ENCODE measurements at places on chromosomes 6 and 20.

- DNase-seq, result no peak
These were observed 1.5 kb downstream of the PRRC2A start for GRCh38 chr6:31621991-31622390.

- no peak for DNase-seq
These were observed 35.5 kb upstream of the TMX4 start for GRCh38 chr20:8055096-8055495.

DNA sequence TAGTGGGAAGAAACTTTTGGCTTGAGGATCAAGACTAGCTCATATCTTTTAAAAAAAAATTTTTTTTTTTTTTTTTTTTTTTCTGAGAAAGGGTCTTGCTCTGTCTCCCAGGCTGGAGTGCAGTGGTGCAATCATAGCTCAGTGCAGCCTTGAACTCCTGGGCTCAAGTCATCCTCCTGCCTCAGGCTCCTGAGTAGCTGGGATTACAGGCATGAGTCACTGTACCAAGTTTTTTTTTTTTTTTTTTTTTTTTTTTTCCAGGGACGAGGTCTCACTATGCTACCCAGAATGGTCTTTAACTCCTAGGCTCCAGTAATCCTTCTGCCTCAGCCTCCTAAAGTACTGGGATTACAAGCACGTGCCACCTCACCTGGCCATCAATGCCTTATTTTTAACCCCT is 27.9 kb downstream of the GCLC start:
- DNase-seq, result no peak

DNA sequence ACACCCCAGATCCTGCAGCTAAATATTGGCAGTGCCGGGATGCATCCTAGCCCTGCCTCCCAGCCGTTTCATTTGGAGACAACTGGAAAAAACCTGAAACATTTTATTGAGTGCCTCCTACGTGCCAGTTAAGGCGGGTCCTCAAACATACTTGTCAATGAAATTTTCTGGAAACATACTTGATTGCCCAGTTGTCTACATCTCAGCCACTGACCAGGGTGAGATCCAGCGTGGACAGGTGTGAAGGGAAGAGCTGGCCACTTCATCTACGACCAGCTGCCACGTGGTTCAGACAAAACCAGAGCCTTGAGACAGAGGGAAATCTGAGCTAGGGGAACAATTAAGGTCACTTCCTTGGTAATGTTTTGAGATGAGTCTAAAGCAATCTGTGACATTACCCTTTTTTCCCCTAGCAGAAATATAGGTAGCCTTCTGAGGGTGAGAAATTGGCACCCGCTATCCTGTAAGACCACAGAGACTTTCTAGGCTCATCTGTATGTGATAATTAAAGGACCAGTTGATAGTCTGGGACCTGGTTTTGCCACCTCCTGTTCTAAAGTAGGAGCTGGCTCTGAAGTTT is 116.3 kb upstream of the MTHFD1L start:
- DNase-seq, result no peak

DNA sequence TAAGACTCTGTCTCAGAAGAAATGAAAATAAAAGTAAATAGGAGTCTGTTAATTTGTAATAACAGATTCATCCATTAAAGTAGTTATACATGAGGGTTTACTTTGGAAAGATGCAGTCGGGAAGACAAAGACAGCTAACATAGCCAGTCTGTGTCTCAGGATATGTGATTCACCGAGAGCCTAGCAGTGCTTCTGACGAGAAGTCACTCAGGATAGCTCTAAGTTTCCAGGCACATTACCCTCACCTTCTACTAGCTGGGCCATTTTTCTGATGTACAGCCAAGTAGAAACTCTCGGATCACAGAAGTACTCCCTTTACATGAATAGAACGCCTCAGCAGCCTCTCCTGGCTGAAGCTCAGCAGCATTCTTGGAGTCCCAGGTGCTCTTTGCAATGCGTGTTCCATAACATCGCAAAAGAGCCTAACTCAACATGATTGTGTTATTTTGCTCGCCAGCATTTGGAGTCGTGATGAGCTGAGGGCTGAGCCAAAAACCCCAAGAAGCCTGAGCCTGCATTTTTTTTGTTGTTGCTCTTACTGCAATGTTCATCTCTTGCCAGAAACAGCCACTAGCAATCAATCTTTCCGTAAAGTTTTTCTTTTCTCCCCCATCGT is 22.4 kb upstream of the TASP1 start:
- DNase-seq, result peak; percentile 49

DNA sequence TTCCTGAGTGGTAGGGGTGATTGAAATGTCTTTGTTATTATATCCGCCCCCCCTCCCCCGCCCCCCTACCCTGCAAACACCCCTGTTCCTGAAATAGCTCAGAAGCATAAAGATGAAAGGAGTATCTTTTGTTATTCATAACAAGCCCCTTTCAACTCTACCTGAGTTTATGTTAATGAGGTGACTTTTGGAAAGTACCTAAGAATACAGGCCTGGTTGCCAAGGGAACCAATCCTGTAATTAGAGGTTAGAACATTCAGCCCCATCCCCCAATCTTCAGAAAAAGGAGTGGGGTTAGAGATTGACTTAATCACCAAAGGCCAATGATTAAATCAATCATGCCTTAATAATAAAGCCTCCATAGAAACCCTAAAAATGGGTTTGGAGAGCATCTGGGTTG is 979.2 kb upstream of the GJE1 start:
- no peak for DNase-seq

DNA sequence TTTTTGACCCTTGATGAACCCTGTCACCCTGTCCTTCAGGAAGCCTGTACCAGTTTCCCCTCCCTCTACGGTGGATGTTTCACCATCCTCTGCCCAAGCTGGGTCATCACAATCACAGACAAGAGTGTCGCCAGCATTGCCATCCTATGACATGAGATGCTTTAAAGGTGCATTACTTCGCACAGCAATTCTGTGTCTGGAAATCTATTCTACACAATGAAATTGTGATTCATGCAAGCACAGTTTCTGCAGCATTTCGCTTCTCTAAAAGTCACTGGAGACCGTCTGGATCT is 2.5 kb upstream of the ULBP2 start:
- peak; percentile 54 for DNase-seq

DNA sequence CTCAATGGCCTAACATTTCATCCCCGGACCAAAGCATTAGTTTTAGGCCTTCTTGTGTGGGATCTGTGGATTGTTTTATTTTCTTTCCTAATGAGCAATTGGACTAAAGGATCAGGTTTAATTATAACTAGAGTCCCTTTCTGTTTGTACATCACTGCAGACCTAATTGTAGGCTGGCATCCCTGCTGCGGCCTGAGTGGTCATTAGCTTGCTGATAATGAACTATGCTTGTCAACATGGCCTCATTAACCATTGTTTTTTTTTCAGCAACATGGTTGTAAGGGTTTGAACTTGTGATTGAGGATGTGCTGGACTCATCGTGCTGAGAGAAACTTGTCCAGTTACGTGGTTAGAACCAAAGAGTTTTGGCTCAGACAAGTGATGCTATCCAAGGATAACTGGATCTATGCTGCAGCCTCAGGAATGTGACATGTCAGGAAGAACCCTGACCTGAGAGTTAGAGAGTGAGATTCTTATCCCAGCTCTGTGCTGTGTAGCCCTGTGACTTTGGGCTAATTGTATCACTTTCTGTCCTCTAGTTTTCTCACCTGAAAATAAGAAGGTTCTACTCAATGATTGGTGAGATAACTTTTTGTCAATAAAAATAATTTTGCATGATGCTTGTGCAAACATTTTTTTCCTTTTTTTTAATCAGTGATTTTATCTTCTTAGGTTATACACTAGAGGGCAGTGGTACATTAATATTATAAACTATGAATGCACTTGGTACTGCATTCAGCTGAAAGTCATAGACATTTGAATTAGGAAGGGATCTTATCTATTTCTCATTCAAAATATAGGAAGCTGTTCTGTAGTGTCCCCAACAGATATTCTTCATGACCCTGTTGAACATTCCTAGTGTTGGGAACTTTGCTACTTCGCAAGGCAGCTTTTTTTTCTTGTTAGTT is 140.9 kb downstream of the RNF144B start:
- DNase-seq, result peak; percentile 88

- DNase-seq, result peak; percentile 55
These were observed 148.5 kb upstream of the BEND6 start for GRCh38 chr6:56806368-56806767.

GRCh38 chr6:9936551-9936950 is 478.3 kb downstream of the TFAP2A start:
- DNase-seq, result peak; percentile 67

- peak; percentile 63 for DNase-seq
These were observed 1211.1 kb upstream of the GJE1 start for GRCh38 chr6:140921366-140922226.

DNA sequence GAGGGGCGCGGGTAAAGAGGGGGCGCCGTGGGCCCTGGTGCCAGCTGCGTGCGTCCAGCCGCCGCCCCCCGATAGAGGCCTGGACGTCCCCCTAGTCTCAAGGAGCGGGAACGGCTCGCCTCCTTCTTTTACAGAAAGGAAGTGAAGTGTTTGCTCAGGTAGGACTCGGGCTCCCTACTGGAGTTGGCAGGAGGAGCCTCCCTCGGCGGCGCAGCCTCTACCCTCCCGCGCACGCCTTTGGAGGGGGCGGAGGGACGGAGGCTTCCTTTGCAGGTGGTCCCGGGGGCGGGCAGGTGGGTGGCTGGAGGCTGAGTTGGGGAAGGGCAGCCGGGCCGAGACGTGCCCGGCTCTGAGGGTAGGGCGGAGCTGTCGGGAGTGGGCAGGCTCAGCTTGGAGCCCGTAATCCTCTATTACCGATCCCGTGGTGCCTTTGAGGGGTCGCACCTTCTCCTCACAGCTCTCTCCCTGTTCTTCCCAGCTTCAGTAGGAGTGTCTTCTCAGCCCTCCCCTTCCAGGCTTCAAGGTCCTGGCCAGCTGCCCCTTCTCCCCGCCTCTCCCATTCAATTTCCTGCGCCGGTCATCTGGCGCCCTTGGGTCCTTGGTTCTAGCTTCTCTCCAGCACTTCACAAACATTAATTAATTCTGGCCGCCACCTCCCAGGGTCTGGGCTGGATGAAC is 728 bp downstream of the ITPR3 start:
- DNase-seq, result peak; percentile 63

- no peak for DNase-seq
These were observed 49.6 kb upstream of the CD93 start for GRCh38 chr20:23135449-23136420.

GRCh38 chr6:33824461-33825154 is 20.8 kb upstream of the MLN start:
- DNase-seq, result no peak

DNA sequence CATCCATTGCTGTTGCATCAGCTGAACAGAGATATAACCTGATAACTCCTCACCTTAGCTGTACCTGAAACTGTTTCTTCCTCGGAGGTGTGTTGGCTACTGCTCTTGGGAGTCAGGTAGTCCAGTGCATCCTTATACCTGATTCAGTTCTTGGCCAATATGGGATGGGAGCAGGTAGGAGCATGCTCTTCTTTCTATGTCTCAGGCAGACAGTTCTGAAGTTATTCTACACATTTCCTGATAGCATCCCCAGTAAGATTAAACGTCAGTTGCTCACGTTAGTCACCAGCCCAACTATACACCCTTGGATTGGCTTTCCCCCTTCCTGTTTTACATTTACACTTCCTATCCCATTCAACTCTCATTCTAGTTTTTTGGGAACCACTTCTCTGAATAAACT is 244.3 kb upstream of the FLRT3 start:
- no peak for DNase-seq

DNA sequence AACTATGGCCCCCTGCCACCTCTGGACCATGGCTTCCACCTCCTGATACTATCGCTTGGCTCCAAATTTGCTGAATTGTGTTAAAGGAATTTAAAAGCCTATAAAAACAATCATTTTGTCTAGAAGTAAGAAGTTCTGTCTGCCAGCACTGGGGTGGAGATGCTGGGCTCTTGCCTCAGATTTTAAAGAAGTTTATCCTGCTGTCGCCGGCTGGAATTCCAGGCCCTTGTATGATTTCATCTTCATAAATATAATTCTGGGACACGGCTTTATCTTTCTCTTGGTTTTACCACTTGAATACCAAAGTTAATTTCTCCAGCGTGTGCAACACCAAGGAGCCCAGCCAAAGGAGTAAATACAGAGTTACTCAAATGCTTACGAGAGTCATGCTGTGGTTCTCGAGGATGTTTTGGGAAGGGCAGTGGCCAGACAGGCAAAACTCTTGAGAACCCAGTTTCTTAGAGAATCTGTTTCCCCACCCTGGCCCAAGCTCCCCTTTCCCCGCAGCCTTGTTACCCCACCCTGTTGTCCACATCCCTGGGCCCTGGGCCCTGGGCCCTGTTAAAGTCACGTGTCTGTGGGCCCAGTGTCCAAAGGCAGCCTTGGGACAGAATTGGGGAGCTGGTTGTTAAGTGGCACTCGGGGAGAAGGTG is 31.9 kb downstream of the C6orf89 start:
- DNase-seq, result peak; percentile 78

DNA sequence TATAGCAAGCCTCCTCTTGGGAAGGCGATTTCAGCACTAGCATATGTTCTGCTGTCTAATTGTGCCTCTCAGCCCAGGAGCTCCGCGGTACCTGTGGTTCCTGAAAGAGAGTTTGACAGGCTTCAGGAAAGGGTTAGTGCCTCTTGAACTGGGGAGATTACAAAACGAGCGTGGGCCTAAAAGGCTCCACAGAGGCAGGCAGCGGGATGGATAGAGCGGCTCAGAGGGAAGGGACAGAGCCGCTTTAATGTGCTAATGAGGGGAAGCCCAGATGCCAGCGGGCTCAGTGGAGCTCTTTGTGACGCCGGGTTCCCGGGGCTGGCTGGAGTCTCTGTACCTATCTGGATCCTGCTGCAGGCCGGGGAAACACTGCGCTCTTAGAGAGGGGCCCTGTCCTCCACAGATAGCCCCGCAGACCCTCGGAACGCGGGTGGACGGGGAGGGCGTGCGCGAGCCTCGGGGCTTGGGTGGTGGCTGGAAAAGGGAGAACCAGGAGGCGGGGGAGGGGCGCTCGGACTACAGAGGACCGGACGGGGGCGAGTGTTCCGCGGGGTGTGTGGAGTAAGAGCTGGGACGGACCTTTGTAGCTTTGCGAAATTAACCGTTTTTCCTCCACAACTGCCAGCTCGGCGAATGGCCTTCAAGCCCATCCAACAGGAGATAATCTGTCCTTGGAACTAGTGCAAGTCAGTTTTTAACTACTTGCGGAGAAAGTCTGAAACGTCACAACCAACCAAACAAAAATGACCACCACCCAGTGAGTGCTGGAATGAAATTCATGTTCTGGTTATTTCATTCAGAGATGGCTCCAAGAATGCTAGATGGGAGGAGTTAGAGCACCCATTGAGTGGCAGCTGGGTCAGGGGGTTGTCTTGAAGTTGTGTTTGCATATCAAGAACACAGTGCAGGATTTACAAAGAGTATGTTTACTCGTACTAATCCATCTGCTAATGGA is 13.0 kb downstream of the SLC35F1 start:
- DNase-seq, result peak; percentile 83

- no peak for DNase-seq
These were observed 129.0 kb downstream of the ANKRD60 start for GRCh38 chr20:58099291-58099935.

DNA sequence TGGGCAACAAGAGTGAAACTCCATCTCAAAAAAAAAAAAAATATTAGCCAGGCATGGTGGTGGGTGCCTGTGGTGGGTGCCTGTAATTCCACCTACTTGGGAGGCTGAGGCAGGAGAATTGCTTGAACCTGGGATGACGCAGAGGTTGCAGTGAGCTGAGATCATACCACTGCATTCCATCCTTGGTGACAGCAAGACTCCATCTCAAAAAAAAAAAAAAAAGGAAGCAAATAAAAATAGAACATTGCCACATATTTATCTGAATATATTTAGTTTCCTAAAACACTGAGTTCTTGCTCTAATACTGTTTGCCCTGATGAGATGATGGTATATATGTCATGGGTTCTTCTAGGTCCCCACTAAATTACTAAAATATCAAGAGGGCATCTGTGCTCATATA is 28.4 kb downstream of the CASP8AP2 start:
- no peak for DNase-seq
